Left lung (tissue), 14 donors: ENCODE measurements at places on chromosomes 2 and 18. TPM values are rescaled to one million over a fixed set of nuclear protein-coding genes. Genes with fewer than 3 reads are reported as not detected.

The CD8B2 gene
- polyA plus RNA-seq: 0.74 TPM

- H3K4me3 ChIP-seq: no peak overlapping the region
- DNase-seq: no peak
- no peak overlapping the region for H3K27ac ChIP-seq
- H3K27me3 ChIP-seq: no peaks in the 10 kb centered on the region
- no peaks in the 10 kb centered on the region for H3K36me3 ChIP-seq
- no peaks in the 10 kb centered on the region for H3K4me1 ChIP-seq
Measured at GRCh38 chr2:60148716-60149115, 404.7 kb downstream of the BCL11A start.

DNA sequence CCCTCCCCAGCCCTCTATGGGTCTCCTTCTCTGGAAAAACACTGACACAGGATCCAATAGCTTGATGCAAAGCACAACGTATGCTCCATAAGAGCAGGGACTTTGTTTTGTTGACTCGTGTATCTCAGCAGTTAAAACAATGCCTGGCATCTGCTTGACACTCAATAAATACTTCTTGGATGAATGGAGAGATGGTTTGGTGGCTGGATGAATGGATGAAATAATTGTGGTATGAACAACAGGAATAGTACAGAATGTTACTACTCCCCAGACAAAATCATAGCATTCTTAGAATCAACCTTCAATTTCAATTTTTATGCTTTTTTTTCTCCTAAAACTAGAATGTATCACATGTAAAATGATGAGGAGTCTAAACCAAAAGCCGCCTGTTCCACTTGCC lies 57.4 kb downstream of the KCNE4 start:
- H3K4me3 ChIP-seq: no peak overlapping the region
- no peaks in the 10 kb centered on the region for H3K36me3 ChIP-seq
- H3K27me3 ChIP-seq: no peaks in the 10 kb centered on the region
- H3K4me1 ChIP-seq: no peaks in the 10 kb centered on the region
- no peak overlapping the region for H3K27ac ChIP-seq
- DNase-seq: no peak

DNA sequence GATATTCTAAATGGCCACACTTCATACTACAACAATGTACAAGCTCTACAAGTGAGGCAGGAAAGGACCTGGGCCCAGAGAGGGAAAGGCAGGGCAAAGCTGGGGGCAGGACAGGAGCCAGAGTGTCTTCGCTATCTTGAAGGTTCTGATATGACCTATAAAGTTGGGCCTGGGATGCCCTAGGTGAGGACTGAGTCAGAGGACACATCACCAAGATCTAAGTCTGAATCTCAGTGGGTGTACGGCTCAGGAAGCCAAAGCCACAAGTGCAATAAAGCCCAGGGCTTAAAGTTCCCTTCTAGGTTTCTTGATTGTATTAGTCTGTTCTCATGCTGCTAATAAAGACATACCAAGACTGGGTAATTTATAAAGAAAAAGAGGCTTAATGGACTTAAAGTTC lies 219.1 kb downstream of the ALK start:
- no peak for DNase-seq
- H3K27me3 ChIP-seq: no peaks in the 10 kb centered on the region
- no peaks in the 10 kb centered on the region for H3K4me1 ChIP-seq
- no peaks in the 10 kb centered on the region for H3K36me3 ChIP-seq
- H3K27ac ChIP-seq: no peak overlapping the region
- H3K4me3 ChIP-seq: no peak overlapping the region
